ENCODE measurements at places on chromosomes 6 and 20.

DNA sequence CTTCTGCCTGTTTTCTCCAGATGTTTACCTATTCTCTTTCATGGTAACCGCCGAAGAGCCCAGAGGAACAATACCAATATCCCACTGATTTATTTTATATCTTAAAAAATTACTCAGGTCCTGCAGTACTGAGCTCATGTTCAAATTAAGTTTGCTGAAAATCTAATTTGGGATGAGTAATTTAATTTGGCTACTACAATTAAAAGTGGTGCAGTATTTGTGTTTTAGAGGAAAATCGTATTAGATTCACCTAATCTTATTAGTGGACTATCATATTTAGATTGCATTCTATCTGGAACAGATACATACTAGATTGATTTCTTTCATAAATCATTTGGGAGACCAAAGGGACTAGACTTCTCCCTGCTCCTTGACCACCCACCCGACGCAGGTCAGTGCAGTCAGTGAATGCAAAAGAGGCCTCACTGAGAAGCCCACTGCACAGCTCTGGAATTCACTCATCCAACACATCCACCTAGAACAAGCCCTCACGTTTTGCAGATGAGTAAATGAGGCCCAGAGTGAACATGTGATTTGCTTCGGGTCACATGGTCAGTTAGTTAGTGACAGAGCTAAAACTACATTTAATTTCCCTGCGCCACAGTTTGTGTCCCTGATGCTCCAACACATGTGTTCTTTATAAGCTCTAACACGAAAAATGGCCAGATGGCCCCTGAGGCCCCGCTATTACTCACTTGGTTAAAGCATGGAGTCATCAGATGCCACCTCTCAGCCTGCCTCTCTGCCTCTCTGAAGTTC lies 101.8 kb downstream of the TRERF1 start:
- no peak for DNase-seq

- no peak for DNase-seq
Measured at GRCh38 chr6:143970456-143971218, 37.4 kb downstream of the PLAGL1 start.

- DNase-seq = no peak
Measured at GRCh38 chr6:84512391-84512790, 252.0 kb downstream of the TBX18 start.

DNA sequence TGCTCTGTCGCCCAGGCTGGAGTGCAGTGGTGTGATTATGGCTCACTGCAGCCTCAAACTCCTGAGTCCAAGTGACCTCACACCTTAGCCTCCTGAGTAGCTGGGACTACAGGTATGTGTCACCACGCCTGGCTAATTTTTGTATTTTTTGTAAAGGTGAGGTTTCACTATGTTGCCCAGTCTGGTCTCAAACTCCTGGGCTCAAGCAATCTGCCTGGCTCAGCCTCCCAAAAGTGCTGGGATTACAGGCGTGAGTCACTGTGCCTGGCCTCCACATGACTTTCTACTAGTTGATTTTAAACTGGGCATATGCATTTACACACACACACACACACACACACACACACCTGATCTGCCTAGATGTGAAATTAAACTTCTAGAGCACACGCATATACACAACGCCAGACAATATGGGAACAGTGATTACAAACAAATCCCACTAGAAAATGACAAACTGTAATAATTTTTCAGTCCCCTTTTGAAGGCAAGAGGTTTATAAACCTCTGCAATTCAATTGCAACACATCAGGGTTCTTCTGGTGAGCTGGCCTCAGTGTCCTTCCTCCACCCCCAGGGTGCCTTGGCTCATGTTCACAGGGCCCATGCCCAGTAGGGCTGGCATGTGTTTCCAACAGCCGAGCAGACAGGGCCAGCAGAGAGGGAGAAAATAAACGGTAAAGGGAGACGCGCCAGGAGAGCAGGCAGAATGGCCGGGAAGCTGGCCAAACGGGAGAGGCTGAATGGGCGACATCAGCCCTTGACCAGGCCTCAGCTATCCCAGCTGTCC lies 31.2 kb downstream of the PARD6B start:
- peak; percentile 54 for DNase-seq

DNA sequence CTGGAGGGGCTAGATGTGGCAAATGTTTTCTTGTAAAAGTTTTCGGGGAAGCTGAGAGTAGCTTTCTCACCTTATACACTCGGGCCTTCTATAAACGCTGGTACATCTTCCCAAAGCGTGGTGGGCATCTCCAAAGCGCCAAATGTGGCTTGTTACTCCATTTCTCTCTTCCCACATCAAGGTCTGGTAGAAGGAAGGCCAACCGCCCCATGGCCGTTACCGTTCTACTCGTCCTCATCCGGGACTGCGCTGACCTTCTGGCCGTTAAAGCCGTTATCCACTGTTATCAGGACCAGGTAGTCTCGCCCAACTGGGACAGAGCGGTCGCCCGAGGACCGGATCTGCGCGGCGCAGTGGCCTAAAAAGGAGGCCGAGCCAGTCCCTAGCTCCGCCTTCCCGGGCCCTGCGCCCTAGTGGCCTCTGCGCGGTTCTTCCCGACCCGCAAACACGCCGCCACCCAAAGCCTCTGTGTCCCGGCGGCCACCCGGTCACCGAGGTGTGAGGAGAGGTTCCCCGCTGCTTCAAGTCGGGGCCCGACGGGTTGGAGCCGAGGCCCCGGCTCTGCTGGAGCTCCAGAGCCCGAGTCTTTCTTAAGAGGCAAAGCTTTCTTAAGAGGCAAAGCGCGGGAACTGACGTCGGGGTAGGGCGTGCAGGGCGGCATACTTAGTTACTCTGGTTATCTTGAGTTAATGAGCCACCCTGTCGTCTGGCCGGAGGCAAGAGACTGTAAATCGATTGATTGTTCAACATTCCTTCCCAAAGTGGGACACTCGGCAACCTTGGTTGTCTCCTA lies 90.5 kb downstream of the GPX5 start:
- no peak for DNase-seq

GRCh38 chr6:52568320-52568719 lies 8.5 kb downstream of the TRAM2 start:
- DNase-seq = no peak

Measured in RWPE1 (cell line).